ENCODE measurements at places on chromosomes 3 and 15.

GRCh38 chr15:26382444-26383072 lies 390.3 kb downstream of the GABRB3 start:
- DNase-seq = no peak

GRCh38 chr15:74642734-74643664 lies 27.4 kb downstream of the CLK3 start:
- no peak for DNase-seq

DNA sequence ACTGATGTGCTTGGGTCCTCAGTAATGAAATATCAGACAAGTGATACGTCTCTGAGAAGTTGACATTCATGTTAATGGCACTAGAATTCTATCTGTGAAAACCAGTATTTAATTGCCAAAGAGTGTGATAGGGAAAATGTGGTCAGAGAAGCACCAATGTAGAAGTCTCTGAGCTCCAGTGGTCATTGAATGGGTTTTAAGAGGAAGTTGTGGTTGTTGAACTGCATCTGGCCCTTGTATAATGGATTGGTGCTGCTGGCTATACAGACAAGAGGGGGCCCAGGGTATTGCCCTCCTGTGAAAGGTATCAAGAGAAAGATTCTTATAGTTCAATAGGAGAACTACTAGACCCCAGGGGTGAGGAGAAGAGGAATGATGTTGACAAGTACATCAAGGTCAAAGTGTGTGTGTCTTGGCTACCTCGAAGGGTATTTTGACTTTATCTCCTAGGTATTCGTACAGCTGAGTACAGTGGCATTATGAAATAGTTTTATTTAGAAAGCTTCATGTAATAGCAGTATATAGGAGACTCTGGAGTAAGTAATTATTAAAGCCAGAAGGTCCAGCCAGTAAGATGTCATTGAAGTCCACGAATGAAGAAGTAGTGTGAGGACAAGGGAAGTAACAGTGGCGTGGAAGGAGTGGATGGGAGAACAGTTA lies 47.1 kb downstream of the CHD2 start:
- DNase-seq = no peak

- DNase-seq = no peak
These were observed 32.3 kb downstream of the MYO1E start for GRCh38 chr15:59340325-59340724.

DNA sequence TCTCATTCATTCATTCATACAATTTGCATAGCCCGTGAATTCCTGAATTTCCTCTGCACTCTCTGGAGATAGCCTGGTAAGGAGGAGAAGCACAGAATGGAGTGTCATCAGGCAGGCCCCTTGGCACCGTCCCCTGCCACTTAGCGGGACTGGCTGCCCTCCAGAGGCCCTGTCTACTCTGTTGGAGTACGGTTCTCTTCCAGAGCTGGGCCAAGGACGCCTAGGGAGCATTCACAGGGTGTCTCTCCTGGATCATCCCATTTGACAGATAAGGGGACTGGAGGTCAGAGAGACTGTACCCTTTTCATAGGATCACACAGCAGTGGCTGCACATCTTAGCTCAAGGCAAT lies 48.0 kb downstream of the PTH1R start:
- no peak for DNase-seq

- DNase-seq = no peak
These were observed 89.7 kb upstream of the GK5 start for GRCh38 chr3:142315083-142315482.

- DNase-seq = no peak
These were observed 2.2 kb downstream of the XXYLT1 start for GRCh38 chr3:195268576-195269309.

DNA sequence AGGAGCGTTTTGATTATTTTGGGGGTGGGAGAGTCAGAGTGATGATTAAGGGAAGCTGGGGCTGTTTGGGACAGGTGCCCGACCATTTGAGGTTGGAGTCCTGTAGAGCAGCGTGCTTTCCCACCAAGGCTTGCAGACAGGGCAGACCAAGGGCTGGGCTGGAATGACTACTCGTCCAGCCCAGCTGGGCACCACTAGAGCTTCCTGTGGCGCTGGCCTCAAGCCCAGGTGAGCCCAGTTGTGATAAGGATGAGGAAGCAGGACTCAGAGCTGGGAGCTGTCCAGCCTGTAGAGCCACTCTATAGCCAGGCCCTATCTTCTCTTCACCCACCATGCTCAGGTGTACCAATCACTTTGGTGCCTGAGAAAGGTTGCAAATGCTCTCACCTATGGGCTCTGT lies 75.8 kb upstream of the ACAN start:
- DNase-seq = no peak

DNA sequence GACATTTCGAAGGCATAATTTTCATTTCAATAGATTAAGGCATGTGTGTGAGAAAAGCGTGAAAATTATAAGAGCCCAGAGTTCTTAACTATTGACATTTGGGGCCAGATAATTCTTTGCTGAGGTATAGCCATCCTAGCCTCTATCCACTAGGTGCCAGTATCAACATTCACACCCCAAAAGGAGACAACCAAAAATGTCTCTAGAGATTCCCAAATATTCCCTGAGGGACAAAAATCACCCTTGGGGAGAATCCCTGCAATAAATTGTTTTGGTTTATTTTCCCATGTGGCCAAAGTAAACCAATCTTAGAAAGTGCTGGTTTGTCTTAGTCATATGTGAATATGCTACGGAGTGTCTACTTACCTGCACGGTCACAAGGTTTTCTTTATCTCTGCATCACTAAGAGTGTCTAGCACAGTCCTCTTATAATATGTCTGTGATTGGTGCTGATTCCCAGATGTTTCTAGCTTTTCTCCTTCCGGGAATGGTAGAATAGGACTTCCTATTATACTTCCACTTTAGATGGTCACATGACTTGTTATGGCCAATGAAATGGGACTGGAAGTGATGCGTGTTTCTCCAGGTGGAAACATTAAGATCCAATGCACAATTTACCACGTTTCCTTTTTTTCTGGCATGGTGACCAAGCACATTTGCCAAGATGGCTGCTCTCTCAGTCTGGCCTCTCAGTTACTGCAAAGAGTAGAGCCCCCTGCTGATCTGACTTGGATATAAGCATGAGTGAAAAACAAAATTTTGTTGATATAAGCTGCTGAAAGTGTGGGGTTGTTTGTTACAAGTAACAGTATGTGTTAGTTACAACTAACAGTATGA lies 8.0 kb upstream of the KBTBD8 start:
- DNase-seq = no peak

- no peak for DNase-seq
These were observed 91.5 kb upstream of the MEF2A start for GRCh38 chr15:99473981-99474906.

DNA sequence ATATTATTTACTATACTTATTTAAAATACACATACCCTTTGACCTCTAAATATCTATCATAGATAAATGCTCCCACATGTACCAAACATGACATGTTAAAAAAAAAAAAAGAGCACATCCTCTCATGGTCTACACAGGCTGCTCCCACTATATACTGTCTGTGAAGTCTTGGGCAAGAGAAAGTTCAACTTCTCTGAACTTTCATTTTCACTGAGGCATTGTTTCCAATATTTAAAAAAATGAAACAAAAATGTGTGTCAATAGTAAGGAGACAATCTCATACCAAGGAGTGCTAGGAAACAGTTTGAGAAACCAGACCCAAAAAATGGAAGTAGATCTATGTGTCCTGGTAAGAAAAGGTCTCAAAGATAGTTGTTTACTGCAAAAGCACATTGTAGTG lies 29.3 kb downstream of the SLC4A7 start:
- no peak for DNase-seq

DNA sequence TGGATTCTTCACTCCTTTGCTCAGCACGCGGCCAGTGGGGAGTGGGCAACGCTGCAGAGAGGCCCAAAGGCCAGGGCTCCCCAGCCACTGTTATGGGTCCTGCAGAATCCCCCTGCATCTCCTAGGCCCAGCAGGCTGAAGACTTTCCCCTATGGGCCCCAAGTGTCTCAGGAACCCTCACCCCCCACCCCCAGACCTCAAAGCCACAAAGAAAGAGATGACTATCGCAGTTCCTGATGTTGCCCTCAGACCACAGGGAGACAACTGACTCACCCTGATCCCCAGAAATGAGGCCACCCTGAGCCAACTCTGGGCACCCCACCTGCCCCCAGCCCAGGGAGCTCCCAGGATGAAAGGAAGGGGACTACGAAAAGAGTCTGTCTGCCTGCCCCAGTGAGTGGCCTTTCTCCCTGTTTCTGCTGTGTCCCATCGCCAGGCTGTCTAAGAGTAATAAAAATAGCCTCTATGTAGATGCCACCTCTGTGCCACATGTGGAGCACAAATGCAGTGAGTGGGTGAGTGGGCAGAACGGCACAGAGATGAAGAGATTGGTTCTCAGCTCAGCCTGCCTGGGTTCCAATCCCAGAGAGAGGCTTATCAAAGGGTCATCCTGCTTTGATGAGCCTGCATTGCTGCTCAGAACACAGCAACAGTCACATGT lies 283.0 kb downstream of the UACA start:
- no peak for DNase-seq

DNA sequence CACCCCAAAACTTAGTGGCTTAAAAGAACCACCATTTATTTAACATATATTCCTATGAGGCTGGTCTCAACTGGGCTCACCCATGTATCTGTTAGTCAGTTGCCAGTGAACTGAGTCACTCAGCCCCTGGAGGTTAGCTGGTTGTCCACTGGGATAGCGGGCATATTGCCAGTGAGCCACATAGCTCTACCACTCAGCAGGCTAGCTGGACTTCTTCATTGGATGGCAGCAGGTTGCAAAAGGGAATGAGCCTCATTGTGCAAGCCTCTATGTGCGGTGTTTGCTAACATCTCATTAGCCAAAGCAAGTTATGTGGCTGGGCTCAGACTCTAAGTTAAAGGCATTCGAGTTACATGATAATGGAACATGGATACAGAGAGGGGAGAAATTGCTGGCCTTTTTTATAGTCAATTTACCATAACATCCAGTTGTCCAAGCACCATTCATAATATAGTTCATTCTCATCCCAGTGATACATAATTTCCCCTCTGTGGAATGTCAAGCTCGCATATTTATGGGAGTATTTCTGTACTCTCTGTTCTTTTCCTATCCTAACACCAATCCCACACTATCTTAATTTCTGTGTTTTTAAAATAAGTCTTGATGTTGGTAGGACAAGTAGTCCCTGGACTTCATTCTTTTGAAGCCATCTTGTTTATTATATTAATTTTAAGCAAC lies 8.7 kb downstream of the BTD start:
- no peak for DNase-seq

DNA sequence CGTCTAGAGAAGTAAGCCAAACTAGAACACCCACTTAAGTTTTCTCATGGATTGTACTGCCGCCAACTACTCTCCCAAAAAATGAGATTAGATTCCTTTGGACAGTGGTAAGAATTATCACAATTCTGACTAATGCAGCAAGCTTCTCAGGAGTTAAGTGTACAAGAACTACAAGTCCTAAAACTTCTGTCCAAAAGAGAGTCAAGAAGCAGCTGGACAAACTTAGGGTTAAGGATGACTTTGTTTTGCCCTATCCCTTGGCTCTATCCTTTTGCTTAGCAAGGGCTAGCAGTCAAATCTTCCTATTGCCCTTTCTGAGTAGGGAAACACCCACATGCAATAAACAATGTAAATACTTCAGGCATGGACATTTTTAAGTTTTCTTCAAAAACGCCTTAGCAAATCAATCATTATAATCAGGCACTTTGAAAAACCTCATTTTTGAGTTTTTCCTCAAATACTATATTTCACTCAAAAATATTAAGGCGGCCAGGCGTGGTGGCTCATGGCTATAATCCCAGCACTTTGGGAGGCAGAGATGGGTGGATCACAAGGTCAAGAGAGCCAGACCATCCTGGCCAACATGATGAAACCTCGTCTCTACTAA lies 19.5 kb downstream of the RAF1 start:
- no peak for DNase-seq

GRCh38 chr3:21750831-21751391 lies at the start of gene ZNF385D:
ZNF385D (minus strand) TSS chr3:21751210; CDS start chr3:21750916, 294 bp downstream.
- DNase-seq = no peak

DNA sequence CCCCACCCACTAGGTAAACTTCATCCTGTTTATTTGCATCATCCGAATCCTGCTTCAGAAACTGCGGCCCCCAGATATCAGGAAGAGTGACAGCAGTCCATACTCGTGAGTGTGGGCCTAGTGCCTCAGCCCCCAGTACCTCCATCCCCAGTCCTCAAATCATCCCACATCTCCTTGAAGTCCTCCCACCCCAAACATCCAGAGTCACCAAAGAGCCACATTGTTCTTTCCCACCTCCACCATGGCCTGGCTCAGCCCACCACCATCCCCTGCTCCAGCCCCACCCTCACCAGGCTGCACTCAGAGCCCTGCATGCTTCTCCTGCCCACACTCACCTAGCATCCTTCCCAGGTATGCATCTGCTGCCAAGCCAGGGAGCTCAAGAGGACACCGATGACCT lies 29.8 kb downstream of the VIPR1 start:
- DNase-seq = no peak

DNA sequence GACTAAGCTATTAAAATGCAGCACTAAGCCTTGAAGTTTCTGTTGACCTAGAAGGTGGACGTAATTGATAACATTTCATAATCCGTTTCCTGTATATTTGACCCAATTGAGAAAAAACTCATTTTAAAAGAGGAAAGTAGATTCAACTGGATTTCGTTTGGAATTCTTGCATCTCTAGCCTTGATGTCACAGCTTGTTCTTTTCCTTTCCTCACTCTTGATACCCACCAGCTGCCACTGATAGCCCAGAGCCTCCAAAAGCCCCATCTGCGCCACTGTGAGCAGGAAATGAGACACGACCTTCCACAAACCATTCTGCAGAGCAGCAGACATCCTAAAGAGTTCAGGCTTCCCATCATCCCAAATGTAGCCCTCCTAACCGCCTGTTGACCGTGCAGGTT lies 61.8 kb downstream of the FOXB1 start:
- DNase-seq = no peak

GRCh38 chr15:74406992-74407705 lies 26.6 kb downstream of the SEMA7A start:
- no peak for DNase-seq

DNA sequence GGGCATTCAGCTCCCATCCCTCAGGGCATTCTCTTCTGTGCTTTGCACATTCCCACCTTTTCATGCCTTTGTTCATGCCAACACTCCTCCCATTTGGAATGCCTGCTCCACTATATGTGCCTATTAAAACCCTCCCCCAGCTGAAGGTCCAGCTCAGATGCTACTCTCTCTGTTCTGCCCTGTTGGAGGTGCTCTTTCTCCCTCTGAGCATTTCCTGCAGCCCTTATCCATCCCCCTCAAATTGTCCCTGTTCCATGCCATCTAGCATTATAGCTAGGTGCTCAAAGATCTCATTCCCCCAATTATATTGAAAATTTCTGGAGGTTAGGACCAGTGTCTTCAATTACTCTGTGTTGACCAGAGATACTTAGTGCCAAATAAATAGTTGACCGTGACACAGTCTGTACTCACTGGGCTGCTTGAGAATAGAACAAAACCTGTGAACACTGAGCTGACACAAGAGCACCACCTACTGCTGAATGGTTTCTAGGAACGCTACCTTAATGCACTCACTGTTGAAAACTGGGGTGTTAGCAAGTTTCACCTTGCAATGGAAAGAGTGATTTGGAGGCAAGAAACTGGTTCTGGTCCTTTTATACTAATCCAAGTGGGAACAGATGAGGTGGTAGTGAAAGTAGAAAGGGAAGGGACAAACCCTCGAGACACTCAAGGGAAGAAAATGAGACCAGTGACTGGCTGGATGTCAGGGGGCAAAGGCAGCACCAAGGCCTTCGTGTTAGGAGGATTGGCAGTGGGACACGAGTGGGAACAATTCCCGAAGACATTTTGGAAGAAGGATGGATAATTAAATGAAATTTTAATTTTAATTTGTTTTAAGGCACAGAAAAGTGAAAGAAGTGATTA lies 289.8 kb upstream of the ROPN1 start:
- DNase-seq = no peak

GRCh38 chr3:8597219-8597853 lies 47.3 kb downstream of the SSUH2 start:
- no peak for DNase-seq
